ENCODE measurements at places on chromosomes 4 and X. TPM values are rescaled to one million over a fixed set of nuclear protein-coding genes. Genes with fewer than 3 reads are reported as not detected.

The FATE1 gene
- total RNA-seq: not detected

The CTAG1B gene
- not detected for total RNA-seq

The CCKAR gene
- 1.2 TPM for total RNA-seq

The TMEM156 gene
- not detected for total RNA-seq

The GEMIN8 gene
- 9.8 TPM for total RNA-seq

- no peak for DNase-seq
- no peaks in the 10 kb centered on the region for H3K36me3 ChIP-seq
- H3K27me3 ChIP-seq: no peaks in the 10 kb centered on the region
- H3K4me1 ChIP-seq: peaks cover 20% of the 10 kb centered on the region
- H3K27ac ChIP-seq: no peak overlapping the region
- no peak overlapping the region for H3K4me3 ChIP-seq
These were observed 37.5 kb downstream of the USP9X start for GRCh38 chrX:41122664-41123257.

DNA sequence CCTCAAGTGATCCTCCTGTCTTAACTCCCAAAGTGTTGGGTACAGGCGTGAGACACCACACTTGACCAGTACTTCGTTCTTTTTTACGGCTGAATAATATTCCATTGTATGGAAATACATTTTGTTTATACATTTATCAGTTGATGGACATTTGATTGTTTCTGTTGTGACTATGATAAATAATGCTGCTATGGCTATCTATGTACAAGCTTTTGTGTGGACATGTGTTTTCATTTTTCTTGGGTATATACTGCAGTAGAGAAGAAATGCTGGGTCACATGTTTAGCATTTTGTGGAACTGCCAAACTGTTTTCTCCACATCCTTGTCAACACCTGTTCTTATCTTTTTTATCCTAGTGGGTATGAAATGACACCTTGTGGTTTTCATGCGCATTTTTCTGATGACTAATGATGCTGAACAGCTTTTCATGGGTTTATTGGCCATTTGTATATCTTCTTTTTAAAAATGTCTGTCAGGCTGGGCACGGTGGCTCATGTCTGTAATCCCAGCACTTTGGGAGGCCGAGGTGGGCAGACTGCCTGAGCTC, 37.3 kb downstream of the SAT1 start:
- no peak overlapping the region for H3K4me3 ChIP-seq
- H3K4me1 ChIP-seq: no peaks in the 10 kb centered on the region
- H3K27me3 ChIP-seq: no peaks in the 10 kb centered on the region

DNA sequence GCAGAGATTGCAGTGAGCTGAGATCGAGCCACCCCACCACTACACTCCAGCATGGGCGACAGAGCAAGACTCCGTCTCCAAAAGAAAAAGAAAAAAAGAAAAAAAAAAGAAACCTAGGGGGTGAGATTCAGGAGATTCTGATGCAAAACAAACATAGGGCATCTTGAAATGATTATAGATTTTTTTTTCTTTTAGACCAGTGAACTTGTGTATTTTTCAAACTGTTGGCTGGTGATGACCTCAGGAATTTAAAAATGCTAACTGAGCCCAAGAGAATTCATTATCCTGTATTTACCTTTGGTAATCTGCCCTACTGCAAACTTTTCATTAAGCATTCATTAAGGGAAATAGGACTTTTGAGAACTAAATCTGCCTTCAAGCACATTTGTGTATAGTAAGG, 20.6 kb downstream of the ATP10D start:
- DNase-seq: no peak
- no peaks in the 10 kb centered on the region for H3K27me3 ChIP-seq
- H3K4me1 ChIP-seq: peaks cover 29% of the 10 kb centered on the region
- H3K4me3 ChIP-seq: no peak overlapping the region
- no peak overlapping the region for H3K27ac ChIP-seq
- no peaks in the 10 kb centered on the region for H3K36me3 ChIP-seq

- H3K27ac ChIP-seq: no peak overlapping the region
- H3K27me3 ChIP-seq: no peaks in the 10 kb centered on the region
- no peak overlapping the region for H3K4me3 ChIP-seq
- no peaks in the 10 kb centered on the region for H3K36me3 ChIP-seq
- no peaks in the 10 kb centered on the region for H3K4me1 ChIP-seq
- no peak for DNase-seq
These were observed 204.9 kb downstream of the MID1 start for GRCh38 chrX:10415306-10416001.

- H3K27ac ChIP-seq: no peak overlapping the region
- DNase-seq: no peak
- no peak overlapping the region for H3K4me3 ChIP-seq
- H3K27me3 ChIP-seq: no peaks in the 10 kb centered on the region
These were observed 30.2 kb upstream of the CCNG2 start for GRCh38 chr4:77126809-77127208.

- no peaks in the 10 kb centered on the region for H3K4me1 ChIP-seq
- no peak overlapping the region for H3K4me3 ChIP-seq
- no peak overlapping the region for H3K27ac ChIP-seq
- DNase-seq: no peak
- no peaks in the 10 kb centered on the region for H3K27me3 ChIP-seq
These were observed 89.5 kb downstream of the SLIT2 start for GRCh38 chr4:20341134-20341738.

DNA sequence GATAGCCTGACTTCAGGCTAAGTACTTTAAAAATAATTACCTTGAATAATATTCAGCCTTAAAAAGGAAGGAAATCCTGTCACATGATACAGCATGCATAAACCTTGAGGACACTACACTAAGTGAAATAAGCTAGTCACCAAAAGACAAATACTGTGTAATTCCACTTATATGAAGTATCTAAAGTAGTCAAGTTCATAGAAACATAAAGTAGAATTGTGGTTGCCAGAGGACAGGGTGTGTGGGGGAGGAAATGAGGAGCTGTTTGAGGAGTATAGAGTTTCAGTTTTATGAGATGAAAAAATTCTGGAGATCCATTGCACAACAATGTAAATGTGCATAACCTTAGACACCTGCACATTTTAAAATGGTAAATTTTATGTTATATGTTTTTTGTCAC, 5.6 kb upstream of the STPG2 start:
- H3K4me1 ChIP-seq: peaks cover 3% of the 10 kb centered on the region
- H3K27ac ChIP-seq: no peak overlapping the region
- no peak overlapping the region for H3K4me3 ChIP-seq

DNA sequence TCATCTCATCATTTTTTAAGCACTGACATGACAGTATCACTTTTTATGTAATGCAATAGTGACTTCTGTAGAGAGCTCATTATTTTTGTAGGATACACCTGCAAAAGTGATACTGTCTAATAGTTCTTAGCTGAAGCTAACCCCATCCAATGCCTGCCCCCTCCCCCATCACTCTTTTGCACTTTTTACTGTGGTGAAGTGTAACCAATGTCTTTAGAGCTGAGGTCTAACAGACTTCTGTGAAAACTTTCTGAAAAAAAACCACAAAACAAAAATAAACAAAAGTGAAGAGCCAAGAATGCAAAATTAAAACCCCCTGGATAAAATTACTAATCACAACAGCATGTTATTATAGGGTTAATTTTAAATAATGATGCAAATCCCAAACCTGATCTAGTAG, 301.1 kb downstream of the ANK2 start:
- no peaks in the 10 kb centered on the region for H3K27me3 ChIP-seq
- no peaks in the 10 kb centered on the region for H3K36me3 ChIP-seq
- DNase-seq: no peak
- H3K4me1 ChIP-seq: no peaks in the 10 kb centered on the region
- no peak overlapping the region for H3K4me3 ChIP-seq

GRCh38 chr4:89114100-89114499, 2.8 kb downstream of the TIGD2 start:
- H3K36me3 ChIP-seq: no peaks in the 10 kb centered on the region
- H3K4me3 ChIP-seq: no peak overlapping the region
- H3K27me3 ChIP-seq: no peaks in the 10 kb centered on the region

DNA sequence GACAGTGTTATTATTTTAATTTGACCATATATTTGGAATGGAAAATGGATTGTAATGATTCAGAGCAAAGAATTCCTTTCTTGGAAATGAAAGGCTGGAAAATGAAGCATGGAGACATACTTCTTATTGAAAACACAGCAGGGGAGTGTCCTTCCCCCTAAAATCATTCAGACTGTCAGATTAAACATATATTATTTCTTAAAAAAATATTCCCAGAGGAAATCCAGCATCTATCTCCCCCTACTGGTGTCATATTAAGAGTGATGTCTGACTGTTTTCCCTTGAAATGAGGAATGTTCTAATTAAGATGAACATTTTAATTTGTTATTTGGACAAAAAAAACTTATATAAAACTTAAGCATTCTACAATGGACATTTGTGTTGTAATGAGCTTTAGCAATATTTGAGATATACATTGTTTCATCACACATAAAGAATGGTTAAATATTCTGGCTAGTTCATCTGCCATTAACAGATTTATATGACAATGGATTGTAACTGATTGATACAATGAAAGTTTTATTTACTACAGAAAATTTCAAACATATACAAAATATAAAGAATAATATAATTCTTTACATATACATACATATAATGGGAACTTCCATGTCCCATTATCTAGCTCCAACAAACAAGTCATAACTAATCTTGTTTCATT, 264.6 kb downstream of the SPRY1 start:
- H3K27ac ChIP-seq: no peak overlapping the region
- no peaks in the 10 kb centered on the region for H3K36me3 ChIP-seq
- no peaks in the 10 kb centered on the region for H3K27me3 ChIP-seq
- no peaks in the 10 kb centered on the region for H3K4me1 ChIP-seq
- H3K4me3 ChIP-seq: no peak overlapping the region

DNA sequence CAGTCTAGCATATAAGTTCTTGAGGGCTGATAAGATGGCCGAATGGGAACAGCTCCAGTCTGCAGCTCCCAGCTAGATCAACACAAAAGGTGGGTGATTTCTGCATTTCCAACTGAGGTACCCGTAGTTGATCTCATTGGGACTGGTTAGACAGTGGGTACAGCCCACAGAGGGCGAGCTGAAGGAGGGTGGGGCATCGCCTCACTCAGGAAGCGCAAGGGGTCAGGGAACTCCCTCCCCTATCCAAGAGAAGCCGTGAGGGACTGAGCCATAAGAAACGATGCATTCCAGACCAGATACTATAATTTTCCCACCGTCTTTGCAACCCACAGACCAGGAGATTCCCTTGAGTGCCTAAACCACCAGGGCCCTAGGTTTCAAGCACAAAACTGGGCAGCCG, 109.0 kb downstream of the RPS6KA6 start:
- H3K27ac ChIP-seq: no peak overlapping the region
- no peak for DNase-seq
- no peaks in the 10 kb centered on the region for H3K27me3 ChIP-seq
- peak overlapping the region; percentile 31 for H3K4me3 ChIP-seq
- no peaks in the 10 kb centered on the region for H3K36me3 ChIP-seq

- no peaks in the 10 kb centered on the region for H3K27me3 ChIP-seq
- no peaks in the 10 kb centered on the region for H3K36me3 ChIP-seq
- H3K4me1 ChIP-seq: no peaks in the 10 kb centered on the region
- H3K27ac ChIP-seq: no peak overlapping the region
These were observed 164.0 kb downstream of the ASMT start for GRCh38 chrX:1778817-1779216.

DNA sequence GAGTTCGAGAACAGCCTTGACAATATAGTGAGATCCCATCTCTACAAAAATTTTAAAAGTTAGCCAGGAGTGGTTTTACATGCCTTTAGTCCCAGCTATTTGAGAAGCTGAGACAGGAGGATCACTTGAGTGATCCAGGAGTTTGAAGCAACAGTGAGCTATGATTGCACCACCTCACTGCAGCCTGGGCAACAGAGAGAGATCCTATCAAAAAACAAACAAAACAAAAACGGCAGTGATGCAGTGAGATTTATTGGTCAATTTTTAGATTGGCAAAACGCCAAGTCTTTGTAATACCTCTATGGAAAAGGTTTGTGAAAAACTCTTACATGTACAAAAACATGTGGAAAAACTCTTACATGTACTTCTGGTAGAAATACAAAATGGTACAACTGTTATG, 91.3 kb downstream of the PTPN13 start:
- H3K27ac ChIP-seq: no peak overlapping the region
- no peak for DNase-seq
- H3K4me1 ChIP-seq: no peaks in the 10 kb centered on the region
- no peaks in the 10 kb centered on the region for H3K27me3 ChIP-seq
- no peak overlapping the region for H3K4me3 ChIP-seq
- no peaks in the 10 kb centered on the region for H3K36me3 ChIP-seq
